ENCODE measurements at places on chromosomes 5 and 9. TPM values are rescaled to one million over a fixed set of nuclear protein-coding genes. Genes with fewer than 3 reads are reported as not detected.

Gene CYLC2
- total RNA-seq = not detected

Gene SAPCD2
- 71.7 TPM for total RNA-seq

DNA sequence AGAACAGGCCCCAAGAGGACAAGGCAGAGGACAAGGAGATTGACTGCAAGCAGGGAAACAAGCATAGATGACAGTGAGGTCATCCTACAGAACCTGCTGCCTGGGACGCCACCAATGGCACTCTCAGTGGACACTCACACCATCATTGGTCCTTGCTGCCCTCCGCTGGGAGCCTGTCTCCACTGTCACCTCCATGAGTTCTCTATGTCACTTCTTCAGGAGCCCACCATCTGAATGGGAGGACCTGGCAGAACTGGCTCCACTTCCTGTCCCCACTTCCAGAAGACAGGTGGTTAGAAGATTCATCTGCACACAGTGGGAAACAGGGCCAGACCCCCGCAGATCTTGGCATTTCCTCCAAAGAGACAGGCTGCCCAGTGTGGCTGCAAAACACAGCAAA lies 188.9 kb downstream of the HSD17B3 start:
- no peaks in the 10 kb centered on the region for H3K27me3 ChIP-seq
- H3K27ac ChIP-seq = no peak overlapping the region
- DNase-seq = no peak
- H3K4me1 ChIP-seq = no peaks in the 10 kb centered on the region
- H3K4me3 ChIP-seq = no peak overlapping the region
- no peaks in the 10 kb centered on the region for H3K36me3 ChIP-seq

- H3K4me1 ChIP-seq = no peaks in the 10 kb centered on the region
- H3K27ac ChIP-seq = no peak overlapping the region
- DNase-seq = no peak
- H3K4me3 ChIP-seq = no peak overlapping the region
These were observed 349.1 kb downstream of the CTNND2 start for GRCh38 chr5:11555171-11555570.

DNA sequence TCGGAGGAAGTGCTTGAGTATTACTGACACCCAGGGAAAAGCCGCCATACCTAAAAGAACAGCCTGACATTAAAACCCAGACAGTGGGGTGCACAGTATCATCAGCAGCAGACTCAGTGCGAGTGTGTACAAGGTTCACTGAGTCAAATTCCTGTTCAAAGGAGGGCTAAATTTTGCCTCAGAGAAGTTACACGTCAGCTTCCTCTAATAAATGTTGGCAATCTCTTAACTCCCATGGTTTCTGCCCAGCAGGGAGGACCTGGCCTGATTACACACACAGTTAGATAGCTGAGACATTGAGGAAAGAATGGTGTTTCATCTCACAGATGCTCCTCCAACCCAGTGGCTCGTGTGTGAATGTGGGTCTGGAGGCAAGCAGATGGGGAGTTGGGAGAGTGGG lies 38.2 kb downstream of the NIPSNAP3B start:
- no peak for DNase-seq
- H3K27ac ChIP-seq = no peak overlapping the region
- H3K27me3 ChIP-seq = no peaks in the 10 kb centered on the region
- H3K36me3 ChIP-seq = no peaks in the 10 kb centered on the region

GRCh38 chr9:137721899-137722298 lies 103.1 kb downstream of the EHMT1 start:
- no peak overlapping the region for H3K4me3 ChIP-seq
- DNase-seq = no peak
- no peak overlapping the region for H3K27ac ChIP-seq
- peaks cover 7% of the 10 kb centered on the region for H3K36me3 ChIP-seq
- H3K27me3 ChIP-seq = no peaks in the 10 kb centered on the region

DNA sequence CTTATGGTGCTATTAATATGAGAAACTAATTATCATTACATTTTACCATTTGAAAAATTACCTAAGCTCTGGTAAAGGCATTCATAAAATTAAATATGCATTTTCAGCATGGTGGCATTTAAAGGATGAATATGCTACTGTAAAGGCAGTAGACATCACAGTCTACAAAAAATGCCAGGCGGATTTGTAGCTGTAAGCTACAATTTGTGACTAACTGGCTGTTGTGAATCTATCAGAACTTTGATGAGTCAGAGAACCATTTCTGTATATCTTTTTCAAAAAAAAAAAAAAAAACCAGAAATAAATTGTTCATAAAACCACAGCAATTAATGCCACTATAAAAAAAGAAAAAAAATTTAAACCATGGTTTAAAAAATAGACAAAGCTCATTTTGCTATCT lies 186.3 kb downstream of the NFIB start:
- no peaks in the 10 kb centered on the region for H3K27me3 ChIP-seq
- no peak for DNase-seq
- no peaks in the 10 kb centered on the region for H3K36me3 ChIP-seq
